ENCODE measurements at places on chromosomes 3 and 15.

DNA sequence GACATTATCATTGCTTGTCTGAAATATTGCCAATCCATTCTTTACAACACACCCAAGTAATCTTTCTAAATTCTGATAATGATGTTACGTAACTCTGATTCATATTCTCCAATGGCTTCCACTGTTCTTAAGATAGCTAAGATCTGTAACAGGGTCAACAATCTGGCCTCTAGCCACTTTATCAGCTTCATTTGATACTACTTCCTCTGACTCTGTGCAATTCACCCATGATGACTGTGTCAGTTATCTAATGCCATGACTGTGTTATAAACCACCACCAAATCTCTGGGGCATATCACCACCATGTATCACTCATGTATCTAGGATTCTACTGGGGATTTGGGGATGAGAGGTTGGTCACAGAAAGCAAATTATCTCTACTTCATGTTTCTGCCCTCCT is 44.0 kb downstream of the CD200 start:
- no peak for DNase-seq

GRCh38 chr3:40681658-40682055 is 156.9 kb downstream of the ZNF621 start:
- no peak for DNase-seq

GRCh38 chr3:195811756-195812155 is at the start of gene MUC4:
Gene MUC4, minus strand, starts transcription at chr3:195811929. Its CDS starts 112 bp downstream, at chr3:195811817.
- peak; percentile 88 for DNase-seq

GRCh38 chr3:4795905-4796304 is 183.3 kb upstream of the BHLHE40 start:
- no peak for DNase-seq

- no peak for DNase-seq
Observed at GRCh38 chr3:80553211-80553610, 785.4 kb upstream of the ROBO1 start.

DNA sequence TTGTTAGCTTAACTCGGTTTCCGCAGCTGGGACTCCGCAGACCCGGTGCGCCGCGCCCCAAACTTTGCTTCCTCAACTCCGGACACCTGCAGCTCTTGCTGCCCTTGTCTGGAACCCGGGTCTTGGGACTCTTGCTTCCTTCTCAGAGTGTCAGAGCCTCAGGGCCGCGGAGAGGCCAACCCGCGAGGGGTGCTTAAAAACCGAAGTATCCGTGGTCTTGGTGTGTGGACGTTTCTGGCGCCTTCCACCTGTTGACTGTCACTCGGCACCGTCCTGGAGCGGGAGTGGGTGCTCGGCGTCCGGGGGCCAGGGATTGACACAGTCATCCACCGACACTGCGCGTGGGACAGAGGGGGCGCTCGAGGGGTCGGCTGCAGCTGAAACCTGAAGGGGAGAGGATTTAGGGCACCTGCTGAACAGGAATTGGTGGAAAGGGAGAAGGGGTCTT is 386 bp downstream of the SQOR start:
- DNase-seq, result peak; percentile 82

GRCh38 chr3:42127226-42127625 is 36.1 kb downstream of the TRAK1 start:
- no peak for DNase-seq

GRCh38 chr15:44034334-44034733 is 160.7 kb downstream of the FRMD5 start:
- no peak for DNase-seq

DNA sequence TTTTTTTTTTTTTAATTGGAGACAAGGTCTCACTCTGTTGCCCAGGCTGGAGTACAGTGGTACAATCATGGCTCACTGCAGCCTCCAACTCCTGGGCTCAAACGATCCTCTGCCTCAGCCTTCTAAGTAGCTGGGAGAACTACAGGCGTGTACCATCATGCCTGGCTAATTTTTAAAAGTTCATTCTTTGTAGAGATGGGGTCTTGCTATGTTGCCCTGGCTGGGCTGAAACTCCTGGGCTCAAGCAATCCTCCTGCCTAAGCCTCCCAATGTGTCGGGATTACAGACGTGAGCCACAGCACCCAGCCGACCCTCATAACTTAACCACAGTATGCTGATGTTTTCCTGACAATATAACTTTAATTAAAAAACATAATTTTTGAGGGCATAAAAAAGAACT is 24.3 kb downstream of the IL17RD start:
- DNase-seq, result no peak

- DNase-seq, result no peak
Observed at GRCh38 chr3:113977822-113978221, 30.0 kb downstream of the ZDHHC23 start.

DNA sequence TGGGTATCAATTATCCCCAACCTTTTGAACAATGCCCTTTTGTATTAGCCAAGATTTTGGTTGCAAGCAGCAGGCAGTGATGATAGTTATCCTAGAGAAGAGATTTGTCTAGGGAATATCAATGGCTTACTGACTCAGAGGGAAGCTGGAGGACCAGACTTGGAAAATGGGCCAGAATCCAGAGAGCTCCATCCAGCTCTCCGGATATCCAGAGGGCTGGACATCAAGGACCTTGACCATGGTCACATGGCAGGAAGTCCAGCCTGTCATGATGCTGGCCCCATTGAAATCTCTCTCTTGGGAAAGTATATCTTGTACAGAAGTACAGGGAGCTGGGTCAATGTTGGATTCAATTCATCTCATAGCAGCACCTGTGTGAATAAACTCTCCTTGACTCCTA is 148.5 kb upstream of the PDZRN3 start:
- DNase-seq, result no peak

GRCh38 chr3:133124511-133124910 is 86.3 kb downstream of the TMEM108 start:
- no peak for DNase-seq

DNA sequence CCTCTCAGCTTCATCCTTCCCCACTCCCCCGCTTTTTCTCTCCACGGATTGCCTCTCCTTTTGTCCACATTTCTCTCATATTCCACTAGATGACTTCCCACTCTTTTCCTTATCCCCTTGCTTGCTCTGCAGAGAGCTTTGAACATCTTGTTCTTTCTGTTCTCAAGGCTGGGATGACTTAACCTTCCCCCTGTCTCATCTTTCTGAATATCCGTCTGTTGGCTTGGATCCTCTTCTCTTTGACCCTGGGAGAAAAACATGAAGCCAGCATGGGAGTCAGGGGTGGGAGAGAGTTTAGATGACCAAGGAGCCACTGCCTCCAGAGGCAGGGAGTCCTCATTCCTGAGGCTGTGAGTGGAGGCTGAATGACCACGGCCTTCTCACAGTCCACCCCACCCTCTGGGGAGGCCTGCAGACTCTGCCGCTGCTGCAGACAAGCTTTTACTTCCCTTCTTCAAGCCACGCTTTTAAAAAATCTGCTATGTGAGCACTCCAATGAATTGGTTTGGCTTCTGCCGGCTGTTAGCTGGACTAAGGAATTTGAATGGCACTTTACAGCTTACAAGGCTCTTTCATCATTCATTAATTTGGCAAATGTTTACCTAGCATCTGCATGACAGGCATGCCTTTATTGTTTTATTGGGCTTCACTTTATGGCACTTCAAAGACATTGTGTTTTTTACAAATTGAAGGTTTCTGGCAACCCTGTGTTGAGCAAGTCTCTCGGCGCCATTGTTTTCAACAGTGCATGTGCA is 111.6 kb upstream of the SLC6A6 start:
- DNase-seq, result peak; percentile 32

GRCh38 chr3:60325610-60326170 is 925.6 kb downstream of the FHIT start:
- peak; percentile 14 for DNase-seq

GRCh38 chr15:37095770-37096557 is 4.4 kb downstream of the MEIS2 start:
- DNase-seq, result no peak

DNA sequence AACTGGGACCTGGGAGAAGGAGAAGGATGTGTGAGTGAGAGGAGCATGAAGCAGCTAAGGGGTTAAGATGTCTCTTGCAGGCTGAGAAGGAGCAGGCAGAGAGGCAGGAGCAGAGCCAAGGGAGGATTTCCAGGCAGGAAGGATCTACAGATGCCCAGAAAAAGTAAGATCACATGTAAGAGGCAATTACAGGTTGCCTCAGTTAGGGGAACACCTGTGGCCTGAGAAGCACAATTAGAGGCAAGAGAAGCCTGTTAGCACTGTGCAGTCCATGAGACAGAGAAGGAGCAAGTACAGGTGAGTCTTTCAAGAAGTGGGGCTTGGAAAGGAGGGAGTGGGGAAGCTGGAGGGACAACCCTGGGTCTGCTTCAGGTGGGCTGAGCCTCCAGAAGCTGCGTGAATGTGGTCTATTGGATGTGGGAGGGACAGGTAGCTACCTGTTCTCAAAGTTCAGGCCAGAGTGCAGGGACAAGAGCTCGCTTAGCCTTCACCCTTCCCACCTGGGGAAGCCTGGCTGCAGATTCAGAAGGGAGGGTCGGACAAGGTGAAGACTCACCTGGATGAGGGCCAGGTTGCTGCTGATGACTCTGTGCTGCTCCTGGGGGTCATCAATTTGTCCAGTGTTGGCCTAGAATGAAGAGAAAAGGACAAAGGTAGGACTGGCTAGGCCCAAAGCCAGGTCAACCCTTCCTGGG is 50.7 kb downstream of the SLC41A3 start:
- DNase-seq, result no peak

All from transverse colon (tissue), 4 donors.